ENCODE measurements at places on chromosomes 4 and X.

GRCh38 chr4:173264245-173264644 lies 69.9 kb downstream of the HMGB2 start:
- no peak for DNase-seq

DNA sequence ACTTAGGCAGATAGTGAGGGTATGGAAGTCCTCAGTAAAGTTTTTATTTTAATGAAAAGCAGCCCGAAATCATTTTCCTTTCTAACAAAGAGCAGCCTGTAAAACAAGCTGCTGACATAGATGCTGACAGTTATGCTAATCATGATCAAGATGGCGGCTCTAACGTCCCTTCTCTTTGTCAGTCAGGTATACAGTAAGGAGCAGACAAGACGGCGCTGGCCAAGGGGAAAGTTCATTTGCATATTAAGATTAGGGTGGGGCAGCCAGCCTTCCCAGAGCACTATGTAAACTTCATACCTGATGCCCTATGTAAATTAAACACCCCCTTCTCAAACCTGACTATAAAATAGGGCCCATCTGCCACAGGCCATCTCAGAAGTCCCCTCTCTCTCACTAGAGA lies 76.9 kb downstream of the MAGEB10 start:
- no peak for DNase-seq

DNA sequence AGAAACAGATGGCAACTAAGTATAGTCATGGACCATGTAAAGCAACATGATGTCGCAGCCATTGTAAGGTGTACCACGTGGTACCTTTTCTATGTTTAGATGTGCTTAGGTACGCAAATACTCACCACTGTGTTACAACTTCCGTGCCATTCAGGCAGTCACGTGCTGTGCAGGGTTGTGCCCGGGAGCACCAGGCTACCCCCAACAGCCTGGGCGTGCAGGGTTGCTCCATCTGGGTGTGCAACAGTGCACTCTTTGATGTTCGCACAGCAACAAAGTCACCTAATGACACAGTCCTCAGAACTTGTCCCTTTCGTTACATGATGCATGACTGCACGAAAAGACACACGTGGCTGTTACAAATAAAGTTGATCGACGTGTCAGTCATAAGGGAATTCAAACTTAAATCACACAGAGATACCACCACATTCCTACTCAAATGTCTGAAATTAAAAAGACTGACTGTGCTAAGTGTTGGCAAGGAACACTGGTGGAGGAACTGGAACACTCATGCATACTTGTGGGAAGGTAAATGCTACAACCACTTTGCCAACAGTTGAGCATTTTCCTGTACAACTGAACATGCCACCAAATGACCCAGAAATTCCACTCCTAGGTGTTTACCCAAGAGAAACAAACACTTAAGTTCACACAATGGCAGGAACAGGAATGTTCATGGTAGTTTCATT lies 24.3 kb downstream of the CPLX1 start:
- DNase-seq, result no peak

DNA sequence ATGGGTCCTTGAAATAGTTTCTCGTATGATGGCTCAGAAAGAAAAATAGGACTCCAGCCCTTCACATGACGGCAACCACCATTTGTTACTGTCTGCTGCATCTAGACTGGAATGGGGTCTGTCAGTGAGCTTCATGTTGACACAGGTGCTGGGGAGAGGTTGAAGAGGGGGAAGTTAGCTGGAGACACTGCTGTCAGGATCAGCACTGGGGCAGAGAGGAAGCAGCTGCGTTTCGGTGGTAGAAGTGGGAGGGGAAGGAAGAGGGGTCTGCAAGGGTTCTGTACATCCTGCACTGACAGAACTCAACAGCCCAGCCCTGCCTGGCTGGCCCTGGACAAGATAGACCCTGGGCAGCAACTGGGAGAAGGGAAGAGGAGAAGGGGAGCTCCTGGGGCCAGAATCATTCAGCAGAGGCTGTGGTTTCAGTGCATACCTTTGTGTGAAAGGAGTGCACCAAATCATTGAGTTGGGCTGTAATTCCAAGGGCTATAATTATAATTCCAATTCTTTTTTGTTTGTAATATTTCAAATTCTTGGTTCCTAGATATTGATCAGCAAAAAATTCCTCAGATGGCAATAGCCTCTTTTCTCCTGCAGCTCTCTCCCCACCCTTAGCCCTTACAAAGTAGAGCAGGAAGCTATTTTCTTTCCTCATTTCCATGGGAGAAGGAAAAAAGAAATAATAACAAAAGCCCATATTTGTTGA lies 119.4 kb upstream of the C1GALT1C1 start:
- no peak for DNase-seq

- DNase-seq, result no peak
These were observed 60.4 kb downstream of the CLCN4 start for GRCh38 chrX:10217198-10217597.

DNA sequence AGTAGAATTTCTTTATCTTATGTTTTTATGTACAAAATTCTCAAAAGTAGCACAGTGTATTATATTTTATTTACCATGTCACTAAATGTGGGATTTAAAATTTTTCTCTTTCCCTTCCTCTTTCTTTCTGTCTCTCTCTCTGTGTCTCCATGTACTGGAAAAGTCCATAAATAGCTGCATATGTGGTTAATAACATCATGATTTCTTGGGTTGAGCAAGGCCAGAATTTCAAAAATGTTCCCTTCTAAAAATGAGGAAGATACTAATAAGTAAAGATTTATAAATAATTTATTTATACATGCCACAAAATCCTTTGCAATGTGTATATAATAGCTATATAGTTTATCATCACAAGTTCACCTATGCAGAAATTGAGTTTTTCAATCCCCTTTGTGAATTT lies 29.1 kb upstream of the DKK2 start:
- DNase-seq, result no peak

GRCh38 chrX:121931567-121931966 lies 884.2 kb downstream of the GLUD2 start:
- no peak for DNase-seq

- DNase-seq, result no peak
These were observed 8.9 kb downstream of the CLCN4 start for GRCh38 chrX:10165580-10166247.

DNA sequence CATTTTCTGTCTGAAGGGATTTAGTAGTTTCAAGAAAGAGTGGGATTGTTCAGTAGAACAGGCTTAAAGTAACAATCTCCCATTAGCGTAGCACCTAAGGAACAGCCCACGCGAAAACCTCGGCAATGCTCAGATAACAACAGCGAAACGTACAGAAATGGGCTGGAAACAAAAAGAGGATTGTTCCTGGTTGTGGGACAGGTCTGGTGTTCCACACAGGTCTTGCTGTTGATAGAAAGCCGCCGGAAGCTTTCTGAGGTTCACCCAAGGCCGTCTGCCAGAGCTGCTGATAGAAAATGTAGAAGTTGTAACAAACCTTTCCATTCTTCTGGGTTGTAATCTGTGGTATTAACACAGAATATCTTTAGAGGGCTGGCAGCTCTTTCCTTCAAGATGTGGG lies 69.4 kb upstream of the CLCN4 start:
- no peak for DNase-seq

DNA sequence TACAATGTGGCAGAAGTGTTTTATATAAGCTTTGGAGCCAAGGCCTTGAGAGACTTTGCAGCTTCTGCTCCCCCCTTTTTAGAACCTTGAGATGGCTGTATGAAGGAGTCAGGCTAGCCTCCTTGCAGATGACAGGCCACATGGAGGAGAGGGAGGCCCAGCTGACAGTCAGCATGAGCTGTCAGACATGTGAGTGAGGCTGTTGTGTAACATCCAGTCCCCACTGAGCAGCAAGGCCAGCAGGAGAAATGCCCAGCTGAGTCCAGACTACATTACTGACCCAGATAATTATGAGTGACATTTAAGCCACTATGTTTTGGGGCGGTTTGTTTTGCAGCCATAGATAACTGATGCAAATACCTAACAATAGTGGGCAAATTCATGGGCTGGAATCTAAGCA lies 515.3 kb upstream of the ARX start:
- no peak for DNase-seq

DNA sequence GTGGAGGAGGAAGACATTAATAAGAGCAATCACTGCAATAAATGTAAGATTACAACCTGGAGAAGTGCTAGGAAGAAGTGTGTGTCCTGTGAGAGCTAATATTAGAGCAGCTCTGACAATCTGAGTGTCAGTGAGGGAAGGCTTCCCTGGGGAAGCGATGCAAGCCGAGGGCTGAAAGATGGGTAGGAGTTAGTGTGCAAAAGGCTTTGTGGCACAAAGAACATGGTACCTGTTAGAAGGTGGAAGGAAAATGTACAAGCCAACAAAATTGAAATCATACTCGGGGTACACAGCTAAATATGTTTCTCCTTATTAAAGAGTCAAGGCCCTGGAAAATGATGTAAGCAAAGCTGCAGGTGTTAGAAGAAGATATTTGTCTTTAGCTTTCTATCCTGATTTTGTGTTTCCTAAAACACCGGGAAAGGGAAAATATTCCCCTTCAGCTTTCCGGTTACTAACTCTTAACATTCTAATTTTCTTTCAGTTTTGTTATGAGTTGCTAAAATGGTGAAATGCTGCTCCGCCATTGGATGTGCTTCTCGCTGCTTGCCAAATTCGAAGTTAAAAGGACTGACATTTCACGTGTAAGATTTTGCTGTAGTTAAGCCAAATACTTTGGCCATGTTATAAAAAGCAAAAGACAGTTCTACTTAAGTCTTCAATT lies 808 bp downstream of the THAP6 start:
- no peak for DNase-seq

- DNase-seq, result no peak
These were observed 142.9 kb downstream of the SHOX start for GRCh38 chrX:773292-774025.

DNA sequence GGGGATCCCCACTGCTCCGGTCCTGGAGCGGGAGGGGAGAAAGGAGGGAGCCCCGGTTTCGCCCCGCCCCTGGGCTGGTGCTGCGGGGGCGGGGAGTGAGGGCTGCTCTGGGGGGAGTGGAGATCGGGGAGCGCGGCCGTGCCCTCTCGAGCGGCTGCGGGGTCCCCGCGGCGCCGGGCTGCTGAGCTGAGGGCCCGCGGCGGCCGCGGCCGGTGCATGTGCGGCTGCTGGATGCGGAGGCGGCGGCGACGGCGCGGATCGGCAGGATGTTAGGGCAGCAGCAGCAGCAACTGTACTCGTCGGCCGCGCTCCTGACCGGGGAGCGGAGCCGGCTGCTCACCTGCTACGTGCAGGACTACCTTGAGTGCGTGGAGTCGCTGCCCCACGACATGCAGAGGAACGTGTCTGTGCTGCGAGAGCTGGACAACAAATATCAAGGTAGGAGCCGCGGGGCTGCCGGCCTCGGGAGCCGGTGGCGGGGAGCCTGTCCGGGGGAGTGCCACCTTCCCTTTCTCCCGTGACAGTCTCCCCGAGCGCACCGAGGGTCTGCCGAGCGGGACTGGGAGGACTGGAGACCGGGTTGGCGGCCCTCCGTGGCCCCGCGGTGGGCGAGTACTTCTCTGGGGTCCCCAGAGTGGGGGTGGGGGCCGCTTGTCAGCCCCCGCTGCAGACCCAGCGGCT lies at the start of gene ING2:
TSS of gene ING2 (plus strand) at position 129 of the 681 bp plus-strand sequence. CDS start at position 267, 138 bp downstream.
- DNase-seq, result peak; percentile 20

DNA sequence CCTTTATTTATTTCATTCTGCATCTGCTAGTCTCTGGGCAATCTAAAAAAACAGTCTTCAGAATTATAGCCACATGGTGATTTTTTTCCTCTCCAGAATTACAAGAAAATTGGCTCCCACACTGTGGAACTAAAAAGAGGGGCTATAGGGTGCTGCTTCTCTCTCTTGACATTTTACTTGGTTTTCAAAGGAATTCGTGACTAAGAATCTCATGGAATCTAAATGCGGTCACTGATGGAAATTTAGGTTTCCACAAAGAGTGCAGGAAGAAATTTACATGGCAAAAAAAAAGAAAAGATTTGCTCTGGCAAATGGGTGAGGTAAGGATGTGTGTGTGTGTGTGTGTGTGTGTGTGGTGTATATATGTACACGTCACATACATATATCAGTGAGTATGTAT lies 10.2 kb downstream of the ATXN3L start:
- no peak for DNase-seq

DNA sequence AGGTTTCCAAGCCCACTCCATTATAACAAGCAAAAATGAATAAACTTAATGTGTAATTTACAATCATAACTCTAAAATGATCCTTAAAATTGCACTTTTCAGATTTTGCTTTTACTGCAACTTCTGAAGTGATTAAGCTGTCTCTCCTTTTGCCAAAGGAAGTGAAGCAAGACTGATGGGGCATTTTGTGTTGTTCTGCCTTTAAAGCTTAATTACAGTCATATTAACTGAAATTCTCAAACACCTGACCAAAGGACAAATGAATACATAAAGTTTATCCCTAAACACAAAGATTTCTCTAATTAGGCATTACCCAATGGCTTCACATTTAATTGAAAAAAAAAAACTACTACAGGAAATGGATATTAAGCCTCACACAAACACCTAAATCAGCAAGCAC lies 101.8 kb downstream of the ATP11C start:
- DNase-seq, result no peak

DNA sequence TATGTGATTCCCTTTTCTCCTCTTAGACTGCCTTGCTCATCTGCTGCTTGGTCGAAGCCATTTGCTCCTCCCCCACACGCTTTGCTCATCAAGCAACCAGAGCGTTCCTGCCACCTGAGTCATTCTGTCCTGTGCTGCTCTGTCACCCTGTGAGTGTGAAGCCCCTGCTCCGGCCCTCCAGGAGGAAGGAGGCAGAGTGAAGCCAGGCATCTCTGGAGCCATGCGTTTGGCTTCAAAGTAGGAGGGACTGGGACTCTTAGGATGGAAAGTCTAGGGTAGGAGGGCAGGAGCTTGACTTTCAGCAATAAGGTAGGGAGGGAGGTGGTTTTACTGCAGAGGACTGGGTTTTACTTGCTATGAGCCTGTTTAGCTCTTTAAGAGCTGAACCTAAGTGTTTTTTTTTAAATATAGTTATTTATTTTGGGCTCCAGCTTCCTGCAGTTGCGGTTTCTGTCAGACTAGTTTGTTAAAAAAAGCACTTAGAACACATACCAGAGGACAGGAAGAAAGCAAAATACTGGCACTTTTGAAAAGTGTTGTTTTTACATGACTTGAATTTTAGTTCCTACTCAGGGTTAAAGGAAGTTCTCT lies 63.6 kb downstream of the SPINK2 start:
- DNase-seq, result peak; percentile 15

DNA sequence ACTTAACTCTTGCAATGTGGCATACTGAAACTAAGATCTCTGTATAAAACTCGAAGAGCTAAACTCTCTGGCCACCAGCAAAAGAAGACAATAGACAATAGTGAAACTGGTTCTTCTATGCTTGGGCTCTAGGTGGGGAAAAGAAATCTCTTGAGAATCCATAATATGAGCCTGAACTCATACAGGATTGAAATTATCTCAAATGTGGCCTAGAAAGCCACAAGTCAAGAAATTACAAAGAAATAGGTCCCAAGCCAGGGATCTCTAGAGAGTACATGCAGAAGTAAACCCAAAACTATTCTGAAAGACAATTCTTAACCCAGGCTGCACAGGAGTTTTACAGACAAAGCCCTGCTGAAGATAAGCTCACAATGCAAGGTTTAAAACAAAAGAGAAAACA lies 127.4 kb downstream of the ANAPC10 start:
- DNase-seq, result no peak

Data from stimulated activated CD8-positive, alpha-beta memory T cell treated with anti-CD3 and anti-CD28 coated beads, Interleukin-15, amount 100 ng/mL, for 24 hours (primary cell).